AG04449 (cell line): ENCODE measurements at places on chromosomes 13 and 19.

DNA sequence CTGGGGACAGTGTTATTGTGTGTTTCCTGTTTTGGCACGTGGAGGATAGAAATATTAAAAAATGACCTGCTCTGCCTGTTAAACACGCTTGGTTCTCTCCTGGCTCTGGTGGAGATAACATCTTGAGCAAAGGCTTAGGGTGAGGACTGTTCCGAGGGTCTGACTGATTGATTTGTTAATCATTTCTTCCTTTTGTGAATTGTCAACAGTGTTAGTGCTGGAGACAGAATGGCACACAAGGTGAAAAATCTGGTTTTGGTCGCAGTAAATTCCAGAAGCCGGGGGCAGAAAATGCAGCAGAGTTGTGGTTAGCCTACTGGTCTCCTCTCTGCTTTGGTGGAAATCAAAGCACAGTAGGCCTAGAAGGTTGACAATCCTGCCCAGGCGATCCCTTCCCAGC is 163.6 kb downstream of the FGF9 start:
- DNase-seq: no peak

GRCh38 chr13:36880961-36881360 is 39.1 kb downstream of the SMAD9 start:
- no peak for DNase-seq

DNA sequence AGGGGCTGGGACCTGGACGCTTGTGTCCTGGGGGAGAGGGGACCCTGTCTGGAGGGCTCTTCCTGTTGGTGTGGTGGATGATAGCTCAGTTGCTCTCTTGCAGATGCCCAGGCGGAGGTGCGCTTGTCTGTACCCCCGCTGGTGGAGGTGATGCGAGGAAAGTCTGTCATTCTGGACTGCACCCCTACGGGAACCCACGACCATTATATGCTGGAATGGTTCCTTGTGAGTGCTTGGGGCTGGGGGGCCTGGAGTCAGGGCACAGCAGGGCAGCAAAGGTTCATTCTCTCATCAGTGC is 2.2 kb downstream of the BCAM start:
- DNase-seq: no peak

DNA sequence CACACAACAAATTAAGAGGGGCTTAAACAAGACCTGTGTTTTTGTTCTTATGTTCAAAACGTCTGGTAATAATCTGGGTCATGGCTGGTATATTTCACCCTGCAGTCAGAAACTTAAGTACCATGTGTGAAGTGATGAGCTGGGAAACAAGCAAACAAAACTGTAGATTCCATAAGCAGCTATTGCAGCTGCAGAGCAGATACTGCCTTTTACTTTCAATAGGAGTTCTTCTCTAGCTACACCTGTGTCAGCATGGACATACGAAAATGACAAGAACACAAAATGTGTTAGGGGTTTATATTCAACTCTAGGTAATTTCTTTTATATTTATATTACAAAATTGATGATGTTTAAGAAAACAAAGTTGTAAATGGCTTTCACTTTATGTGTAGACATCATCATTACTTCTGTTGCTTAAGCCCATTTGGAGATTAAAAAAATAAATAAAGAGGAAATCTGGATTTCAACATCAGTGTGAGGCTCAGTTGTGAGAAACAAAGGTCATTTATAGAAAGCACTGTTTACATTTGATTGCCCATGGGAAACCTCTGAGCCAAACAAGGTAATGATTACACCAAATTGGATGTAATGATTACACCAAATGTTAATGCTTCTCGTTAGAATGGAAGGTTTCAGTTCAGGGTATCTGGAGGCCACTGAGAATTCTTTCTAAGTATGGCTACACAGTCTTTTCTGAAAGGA is 451.0 kb upstream of the SLC10A2 start:
- DNase-seq: no peak

GRCh38 chr13:51844862-51845573 is at the start of gene TMEM272:
TSS of gene TMEM272 (minus strand) at chr13:51845177. CDS start at chr13:51838530, 6,647 bp downstream.
- DNase-seq: no peak

DNA sequence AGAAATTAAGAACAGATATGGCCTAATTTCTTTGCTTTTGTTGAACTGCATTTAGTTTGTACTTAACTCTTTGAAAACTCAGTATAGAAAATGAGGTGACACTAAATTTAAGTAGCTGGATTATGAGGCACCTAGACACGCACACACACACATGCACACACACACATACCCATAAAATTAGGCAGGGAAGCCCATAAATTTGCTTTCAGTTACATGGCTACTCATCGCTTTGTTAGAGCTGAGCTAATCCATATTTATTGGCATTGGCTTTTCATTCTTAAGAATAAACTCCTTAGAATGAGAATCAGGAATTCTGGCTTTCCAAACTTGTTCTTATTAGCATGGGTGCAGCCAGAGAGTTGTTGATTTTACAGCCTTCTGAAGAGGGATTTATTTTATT is 61.7 kb upstream of the MBNL2 start:
- DNase-seq: no peak

GRCh38 chr13:111970494-111971141 is 96.3 kb upstream of the SOX1 start:
- DNase-seq: no peak

- no peak for DNase-seq
Measured at GRCh38 chr19:17915940-17916593, 16.7 kb upstream of the CCDC124 start.

DNA sequence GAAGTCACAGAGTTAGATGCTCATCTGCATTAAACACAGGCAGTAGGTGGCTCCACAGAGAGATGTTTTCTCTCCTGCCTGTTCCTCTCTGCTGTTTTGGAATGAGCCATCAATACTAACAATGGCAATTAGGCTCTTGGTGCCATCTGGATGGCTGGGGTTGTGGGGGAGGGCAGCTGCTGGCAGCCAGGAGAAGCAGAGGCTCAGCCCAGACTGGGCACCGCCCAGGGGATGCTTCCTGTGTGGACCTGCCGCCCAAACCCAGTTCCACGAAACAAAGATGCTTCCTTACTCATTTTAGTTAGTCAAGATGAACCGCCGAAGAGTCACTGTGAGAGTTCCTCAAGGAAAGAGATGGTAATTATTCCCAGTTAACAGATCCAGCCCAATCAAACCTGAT is 50.8 kb upstream of the PCDH8 start:
- no peak for DNase-seq

GRCh38 chr13:76873445-76873844 is 12.8 kb downstream of the KCTD12 start:
- no peak for DNase-seq

DNA sequence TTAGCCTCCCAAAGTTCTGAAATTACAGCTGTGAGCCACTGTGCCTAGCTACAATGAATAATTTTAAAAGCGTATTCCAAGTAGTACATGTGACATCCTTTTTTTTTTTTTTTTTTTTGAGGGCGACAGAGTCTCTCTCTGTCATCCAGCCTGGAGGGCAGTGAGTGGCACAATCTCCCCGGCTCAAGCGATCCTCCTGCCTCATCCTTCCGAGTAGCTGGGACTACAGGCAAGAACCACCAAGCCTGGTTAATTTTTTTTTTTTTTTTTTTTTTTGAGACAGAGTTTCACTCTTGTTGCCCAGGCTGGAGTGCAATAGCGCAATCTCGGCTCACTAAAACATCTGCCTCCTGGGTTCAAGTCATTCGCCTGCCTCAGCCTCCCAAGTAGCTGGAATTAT is 3.8 kb upstream of the PRR12 start:
- DNase-seq: no peak

- DNase-seq: no peak
Measured at GRCh38 chr13:83883061-83883523, 818 bp upstream of the SLITRK1 start.

GRCh38 chr13:23506071-23506806 is 64.0 kb upstream of the TNFRSF19 start:
- DNase-seq: no peak

DNA sequence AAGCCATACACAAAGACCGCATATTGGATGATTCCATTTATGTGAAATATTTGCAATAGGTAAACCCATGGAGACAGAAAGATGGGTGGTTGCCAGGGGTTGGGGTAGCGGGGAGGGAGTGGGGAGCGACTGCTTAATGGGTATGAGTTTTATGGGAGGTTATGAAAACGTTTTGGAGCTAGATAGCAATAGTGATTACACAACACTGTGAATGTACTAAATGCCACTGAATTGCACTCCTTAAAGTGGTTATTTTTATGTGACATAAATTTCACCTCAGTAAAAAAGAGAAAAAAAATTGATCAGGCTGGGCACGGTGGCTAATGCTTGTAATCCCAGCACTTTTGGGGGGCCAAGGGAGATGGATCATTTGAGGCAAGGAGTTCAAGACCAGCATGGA is 36.6 kb downstream of the GRIK5 start:
- no peak for DNase-seq

DNA sequence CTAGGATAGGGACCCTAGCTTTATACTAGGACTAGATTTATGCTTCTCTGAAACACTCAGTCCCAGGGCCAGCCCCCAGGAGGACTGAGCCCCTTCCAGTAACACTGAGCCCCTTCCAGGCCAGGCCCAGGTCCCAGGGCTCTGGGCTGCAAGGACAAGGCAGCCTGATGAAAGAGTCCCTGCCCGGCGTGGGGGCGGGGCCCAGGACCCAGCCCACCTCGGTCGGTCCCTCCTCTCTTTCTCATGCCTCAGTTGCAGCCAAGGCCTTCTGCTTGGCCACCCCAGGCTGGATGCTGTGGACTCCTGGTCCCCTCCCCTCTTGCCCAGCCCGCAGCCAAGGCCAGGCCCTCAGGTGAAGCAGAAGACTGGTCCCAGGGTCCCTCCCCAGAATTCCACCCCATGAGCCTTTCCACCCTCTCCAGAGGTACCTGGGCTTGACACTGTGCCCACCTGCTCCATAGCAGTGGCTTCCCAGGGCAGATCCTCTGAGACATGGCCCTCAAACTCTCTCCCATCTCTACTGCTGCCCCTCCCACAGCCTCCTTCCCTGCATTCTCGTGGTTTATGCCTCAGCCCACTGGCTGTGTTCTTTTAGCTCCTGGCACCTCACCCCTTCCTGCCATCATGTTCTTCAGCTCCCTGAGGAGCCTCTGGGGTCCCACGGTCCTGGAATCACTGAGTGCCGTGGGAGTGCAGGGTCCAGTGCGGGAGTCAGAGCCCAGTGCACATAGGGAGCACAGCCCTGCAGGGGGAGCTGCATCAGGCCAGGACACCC is 53.6 kb upstream of the C1QTNF9B start:
- no peak for DNase-seq

DNA sequence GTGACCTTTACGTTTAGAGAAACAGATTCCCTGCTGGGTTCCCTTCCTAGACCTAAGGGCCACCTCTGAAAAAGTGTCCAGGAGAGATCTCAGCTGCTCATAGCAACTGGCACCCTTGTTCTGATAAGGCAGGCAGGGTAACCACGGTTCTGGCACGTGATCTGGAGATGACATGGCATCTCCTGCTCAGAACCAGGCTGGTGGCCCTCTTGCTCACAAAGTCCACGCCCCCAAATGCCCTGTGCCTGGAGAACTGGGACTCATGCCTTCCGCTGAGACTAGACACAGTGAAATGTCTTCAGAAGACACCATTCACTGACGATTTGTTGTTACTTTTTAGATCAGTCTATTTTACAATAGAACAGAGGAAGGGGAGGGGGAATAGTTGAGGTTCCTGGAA is 174.1 kb downstream of the ZNF536 start:
- DNase-seq: no peak

- no peak for DNase-seq
Measured at GRCh38 chr19:19618219-19619051, at the start of gene PBX4. TSS of gene PBX4 (minus strand) at chr19:19618687. CDS start at chr19:19618629, 58 bp downstream.

GRCh38 chr13:33213024-33213768 is 72.4 kb downstream of the STARD13 start:
- no peak for DNase-seq

DNA sequence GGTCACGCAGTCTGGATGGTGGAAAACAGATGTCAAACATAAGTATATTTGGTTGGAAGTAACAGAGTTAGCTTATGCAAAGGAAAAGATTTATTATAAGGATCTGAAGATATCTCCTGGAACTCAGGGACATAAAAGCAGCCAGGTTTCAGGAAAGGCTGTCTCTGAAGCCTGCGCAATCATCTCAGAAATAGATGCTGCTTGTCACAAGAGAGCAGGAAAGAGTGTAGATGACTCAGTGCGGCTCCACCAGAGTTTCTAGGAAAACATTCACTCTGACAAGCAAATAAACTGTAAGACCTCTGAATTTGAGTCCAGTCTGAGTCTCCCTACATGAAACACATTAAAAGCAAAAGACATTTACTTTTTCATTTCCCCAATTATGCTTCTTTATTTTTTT is 220.4 kb upstream of the HTR2A start:
- peak; percentile 41 for DNase-seq
